Caudate nucleus (tissue), 63 donors: ENCODE measurements at places on chromosomes 12 and 14.

DNA sequence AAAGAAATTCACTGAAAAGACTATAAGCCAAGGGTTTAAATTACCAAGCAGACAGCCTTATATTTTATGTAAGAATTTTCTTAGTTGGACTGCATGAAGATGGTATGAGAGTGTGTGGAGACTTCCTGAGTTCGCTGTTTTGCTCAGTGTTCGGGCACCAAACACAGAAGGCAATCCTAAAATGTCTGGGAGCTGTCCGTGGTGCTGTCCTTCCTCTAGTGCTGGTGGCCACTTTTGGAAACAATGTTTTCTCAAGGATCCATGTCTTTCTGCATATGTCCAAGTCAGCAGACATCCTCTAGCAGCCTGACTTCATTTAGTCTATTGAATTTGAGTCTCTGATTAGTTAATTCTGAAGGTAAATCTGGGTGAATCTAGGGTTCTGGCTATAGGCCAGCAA is 135.8 kb downstream of the SLC8A3 start:
- DNase-seq: no peak

DNA sequence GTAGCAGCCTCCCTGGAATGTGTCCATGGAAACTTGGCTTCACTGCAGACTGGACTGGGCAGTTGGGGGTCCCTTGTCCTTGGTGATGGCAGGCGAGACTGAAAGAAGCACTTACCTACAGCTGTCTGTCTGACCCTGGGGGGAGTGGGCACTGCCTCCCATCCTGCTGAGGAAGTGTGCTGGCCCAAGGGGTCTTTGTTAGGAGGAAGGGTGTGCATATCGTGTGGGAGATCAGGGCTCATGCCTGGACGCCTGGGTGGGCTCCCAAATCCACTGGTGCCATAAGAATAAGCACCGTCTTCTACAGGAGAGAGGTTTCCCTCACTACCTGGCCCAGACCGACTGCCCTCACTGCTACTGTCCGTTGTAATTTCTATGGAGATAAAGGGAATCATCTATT is 81.4 kb downstream of the PIWIL1 start:
- no peak for DNase-seq

GRCh38 chr12:101670007-101670671 is 27.3 kb upstream of the CHPT1 start:
- no peak for DNase-seq

GRCh38 chr14:104224506-104225277 is 86.3 kb downstream of the KIF26A start:
- no peak for DNase-seq

DNA sequence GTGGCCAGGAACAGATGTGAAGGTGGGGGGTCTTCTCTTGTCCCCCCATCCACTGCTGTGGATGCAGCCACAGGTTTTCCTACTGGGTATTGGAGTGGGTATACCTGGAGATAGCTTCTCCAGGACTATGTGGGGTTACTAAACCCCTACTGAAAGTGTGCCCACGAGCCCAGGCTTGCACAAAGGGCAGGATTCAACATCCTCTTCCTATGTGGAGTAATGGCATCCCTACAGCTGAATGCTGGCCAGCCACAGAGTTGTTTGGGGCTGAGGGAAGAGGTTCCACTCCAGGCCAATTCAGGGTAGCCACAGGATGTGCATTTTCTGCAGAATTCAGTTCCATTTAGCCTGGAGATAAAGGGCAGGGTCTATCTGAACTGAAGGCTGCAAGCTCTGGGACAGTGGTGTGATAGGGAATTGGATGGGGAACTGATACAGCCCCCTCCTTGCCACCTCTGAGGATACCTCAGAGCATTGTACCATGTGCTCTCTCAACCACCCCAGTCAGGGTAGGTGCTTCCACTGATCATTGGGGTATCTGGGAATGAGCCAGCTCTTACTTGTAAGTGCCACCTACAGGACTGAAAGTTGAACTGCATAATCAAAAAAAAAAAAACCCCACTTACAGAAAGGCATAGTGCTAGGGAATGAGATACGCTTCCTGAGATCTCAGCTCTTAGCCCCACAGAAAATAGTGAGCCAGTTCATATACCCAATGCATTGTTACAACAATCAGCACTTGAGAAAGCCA is 187.1 kb downstream of the KITLG start:
- DNase-seq: no peak

- DNase-seq: no peak
Observed at GRCh38 chr14:99575043-99576023, 28.7 kb downstream of the CCDC85C start.
